GM12878 (cell line): ENCODE measurements at places on chromosomes 11 and 22. TPM values are rescaled to one million over a fixed set of nuclear protein-coding genes. Genes with fewer than 3 reads are reported as not detected.

GRCh38 chr11:82826526-82826925, 73.7 kb downstream of the PRCP start:
- DNase-seq, result no peak

GRCh38 chr22:38782402-38783094, 11.4 kb downstream of the DNAL4 start:
- DNase-seq, result no peak

GRCh38 chr11:116057000-116057399, 552.8 kb upstream of the CADM1 start:
- DNase-seq, result no peak

DNA sequence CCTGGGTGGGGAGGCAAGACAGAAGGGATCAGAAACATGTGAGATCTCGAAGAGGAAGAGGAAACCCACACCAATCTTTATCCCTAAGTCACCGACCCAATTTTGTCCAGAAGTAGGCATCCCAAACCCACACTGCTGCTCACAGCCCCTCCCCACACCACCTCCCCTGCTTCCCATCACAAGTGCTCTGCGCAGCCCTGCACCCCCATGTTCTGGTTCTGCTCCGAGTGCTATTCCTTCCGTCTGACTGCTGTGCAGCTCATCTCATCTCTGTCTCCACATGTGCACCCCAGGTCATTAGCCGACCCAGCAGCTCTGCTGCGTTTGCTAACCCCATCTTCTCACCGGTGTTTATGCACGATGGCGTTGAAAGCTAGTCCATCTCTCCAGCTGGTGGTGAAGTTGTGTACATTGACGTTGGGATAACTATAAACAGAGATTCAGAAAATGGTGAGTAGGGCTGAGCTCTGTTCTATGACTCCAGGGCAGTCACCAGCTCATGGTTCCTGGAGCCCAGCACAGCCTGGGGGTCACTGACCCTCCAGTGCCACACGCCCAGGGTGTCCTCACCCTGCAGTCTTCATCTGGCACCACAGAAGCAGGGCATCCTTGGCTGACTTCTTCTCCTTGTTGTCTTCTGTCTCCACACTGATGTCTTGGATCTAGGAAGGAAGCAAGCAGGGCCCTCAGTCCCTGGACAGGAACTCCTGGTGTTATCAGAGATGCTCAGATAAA, 15.1 kb downstream of the SPTBN2 start:
- no peak for DNase-seq

DNA sequence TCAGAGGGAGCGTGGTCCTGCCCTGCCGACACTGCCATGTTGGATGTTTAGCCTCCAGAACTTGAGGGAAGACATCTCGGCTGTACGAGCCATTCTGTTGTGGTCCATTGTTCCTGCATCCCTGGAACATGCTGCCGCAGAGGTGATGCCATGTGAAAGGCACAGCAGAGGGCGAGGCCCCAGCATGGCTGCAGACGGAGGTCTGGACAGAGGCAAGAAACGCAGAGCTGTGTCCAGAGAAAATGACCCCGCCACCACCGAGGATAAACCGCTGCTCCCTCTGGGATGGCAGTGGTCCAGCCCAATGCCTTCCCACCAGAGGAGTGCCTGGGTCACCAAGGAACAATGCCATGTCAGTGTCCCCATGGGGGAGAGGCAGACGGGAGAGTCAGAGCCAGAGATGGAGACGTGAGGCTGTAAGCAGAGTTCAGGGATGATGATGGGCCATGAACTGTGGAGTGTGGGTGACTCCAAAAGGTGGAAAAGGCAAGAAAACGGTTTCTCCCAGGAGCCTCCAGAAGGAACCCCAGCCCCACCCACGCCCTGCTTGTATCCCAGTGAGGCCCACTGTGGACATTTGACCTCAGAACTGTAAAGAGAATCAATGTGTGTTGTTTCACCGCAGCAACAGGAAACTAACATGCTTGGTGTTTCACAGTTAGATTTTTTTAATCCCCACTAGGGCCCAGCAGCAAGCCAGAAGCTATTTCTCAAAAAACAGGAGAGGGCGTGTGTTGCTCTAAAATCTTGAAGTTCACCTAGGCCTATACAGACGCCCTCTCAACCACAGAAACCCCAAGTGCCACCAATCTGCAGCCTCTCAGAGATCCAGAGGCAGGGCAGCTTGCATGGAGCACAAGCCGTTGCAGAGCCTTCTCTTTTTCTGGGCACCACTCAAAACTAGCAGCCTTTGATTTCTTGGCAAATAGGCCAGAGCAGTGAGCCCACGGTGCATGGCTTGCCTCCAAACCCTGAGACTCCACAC, 1422.9 kb downstream of the TBC1D22A start:
- no peak for DNase-seq

- no peak for DNase-seq
Measured at GRCh38 chr22:36744791-36745190, 31.1 kb downstream of the IFT27 start.

GRCh38 chr11:132037956-132038355, 667.5 kb downstream of the NTM start:
- DNase-seq, result no peak

- DNase-seq, result no peak
Measured at GRCh38 chr11:17651061-17651460, 68.3 kb upstream of the MYOD1 start.

DNA sequence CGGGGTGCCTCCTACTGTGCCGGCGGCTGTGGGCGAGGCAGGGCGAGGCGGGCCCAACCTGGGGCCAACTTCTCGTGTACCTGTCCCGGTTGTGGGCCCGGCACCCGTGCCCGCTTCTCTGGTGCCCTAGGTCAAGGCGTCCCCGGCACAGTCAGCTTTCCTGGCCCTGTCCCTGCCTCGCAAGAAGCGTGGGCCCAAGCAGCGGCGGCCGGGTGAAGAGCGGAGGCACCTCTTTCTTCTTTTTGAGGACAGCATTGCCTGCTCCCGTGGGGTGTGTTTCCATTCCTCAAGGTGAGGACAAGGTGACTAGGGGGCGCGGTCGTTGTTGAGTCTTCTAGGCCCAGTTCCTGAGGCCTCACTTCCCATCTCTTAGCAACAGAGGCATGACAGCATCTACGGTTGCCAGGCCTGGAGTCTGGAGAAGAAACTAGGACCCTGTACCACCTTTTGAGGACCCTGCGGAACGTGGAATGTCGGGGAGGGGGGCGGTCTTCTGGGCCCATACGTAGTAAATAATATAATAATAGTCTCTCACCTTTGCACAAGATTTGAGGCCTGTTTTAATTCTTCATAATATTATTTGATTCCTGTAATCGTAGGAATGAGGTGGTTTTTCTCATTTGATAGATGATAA, 418 bp downstream of the ACO2 start:
- no peak for DNase-seq

DNA sequence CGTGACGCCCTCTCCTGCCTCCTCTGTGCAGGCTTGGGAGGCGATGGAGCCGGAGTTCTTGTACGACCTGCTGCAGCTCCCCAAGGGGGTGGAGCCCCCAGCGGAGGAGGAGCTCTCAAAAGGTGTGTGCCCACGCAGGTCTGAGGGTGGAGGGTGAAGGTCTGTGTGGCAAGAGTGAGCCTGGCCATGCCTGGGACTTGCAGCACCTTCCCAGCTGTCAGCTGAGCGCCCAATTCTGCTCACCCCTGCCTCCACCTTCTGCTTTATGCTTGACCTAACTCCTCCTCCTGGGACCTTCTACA, 2.5 kb downstream of the PARVG start:
- DNase-seq, result no peak

- no peak for DNase-seq
Measured at GRCh38 chr11:85086504-85087284, 540.5 kb downstream of the DLG2 start.

GRCh38 chr11:9568854-9569587, 4.4 kb upstream of the WEE1 start:
- DNase-seq, result no peak

DNA sequence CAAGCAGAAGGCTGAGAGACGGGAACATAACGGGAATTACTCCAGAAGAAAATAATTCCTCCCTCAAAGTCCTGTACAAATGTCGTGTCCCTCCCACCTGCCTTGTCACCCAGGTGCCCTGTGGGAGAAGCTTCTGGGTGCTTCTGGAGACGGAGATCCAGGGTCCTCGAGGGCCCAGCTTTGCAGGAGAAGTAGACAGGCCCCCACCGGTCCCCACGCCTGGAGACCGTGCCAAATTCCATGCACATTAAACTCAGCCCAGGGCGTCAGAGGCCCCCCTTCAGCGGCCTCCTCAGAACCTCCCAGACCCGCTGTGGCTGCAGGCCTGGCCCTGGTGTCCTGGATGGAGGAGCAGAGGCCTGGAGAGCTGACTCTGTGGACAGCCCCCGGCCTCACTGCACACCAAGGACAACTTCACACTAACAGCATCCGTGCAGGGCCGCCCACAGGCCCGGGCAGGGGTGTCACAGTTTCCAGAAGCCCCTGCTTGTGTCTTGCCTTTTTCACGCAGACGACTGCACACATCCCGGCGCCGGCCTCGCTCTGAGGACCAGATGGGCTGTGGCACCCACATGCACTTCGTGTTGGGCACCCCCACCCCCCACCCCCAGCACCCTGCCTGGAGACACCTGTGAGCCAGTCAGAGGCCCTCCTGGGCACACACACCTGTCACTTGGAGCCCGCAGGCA, 734.3 kb downstream of the BRD1 start:
- DNase-seq, result no peak

DNA sequence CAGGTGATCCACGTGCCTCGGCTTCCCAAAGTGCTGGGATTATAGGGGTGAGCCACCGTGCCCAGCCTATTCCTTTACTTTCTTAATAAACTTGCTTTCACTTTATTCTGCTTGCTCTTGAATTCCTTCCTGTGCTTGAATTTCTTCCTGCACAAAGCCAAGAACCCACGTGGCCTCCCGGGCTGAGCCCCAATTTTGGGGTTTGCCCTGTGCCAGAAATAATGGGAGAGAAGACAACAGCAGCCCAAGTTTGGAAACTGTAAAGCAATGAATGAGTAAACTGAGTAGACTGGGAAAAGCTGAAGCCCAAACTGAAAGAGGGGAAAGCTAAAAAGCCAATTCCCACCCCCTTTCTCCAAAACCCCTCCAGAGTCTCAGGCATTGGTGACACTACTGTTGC, 136.4 kb downstream of the NECTIN1 start:
- DNase-seq, result no peak

- DNase-seq, result no peak
Measured at GRCh38 chr11:13289081-13289480, 11.5 kb downstream of the BMAL1 start.

- no peak for DNase-seq
Measured at GRCh38 chr11:125069008-125069407, 5.9 kb downstream of the SLC37A2 start.

DNA sequence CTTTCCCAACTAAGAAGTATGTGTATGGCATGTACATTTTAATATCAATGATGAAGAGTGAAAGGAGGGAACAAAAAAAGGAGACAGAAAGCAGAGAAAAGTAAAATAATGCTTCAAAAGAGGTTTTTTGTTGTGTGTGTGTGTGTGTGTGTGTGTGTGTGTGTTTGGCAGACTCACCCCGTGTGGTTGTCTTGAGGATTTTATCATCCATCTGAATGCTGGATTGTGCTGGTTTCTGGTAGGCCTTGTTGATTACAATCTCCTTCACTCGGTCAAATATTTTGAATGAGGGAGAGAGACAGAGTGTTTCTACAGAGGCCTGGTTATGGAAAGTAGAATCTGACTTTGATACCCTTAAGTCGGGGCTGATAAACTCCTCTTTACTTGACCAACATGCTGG, 128.5 kb downstream of the ENTHD1 start:
- no peak for DNase-seq

GRCh38 chr11:43674560-43674959, 6.0 kb upstream of the HSD17B12 start:
- DNase-seq, result no peak

DNA sequence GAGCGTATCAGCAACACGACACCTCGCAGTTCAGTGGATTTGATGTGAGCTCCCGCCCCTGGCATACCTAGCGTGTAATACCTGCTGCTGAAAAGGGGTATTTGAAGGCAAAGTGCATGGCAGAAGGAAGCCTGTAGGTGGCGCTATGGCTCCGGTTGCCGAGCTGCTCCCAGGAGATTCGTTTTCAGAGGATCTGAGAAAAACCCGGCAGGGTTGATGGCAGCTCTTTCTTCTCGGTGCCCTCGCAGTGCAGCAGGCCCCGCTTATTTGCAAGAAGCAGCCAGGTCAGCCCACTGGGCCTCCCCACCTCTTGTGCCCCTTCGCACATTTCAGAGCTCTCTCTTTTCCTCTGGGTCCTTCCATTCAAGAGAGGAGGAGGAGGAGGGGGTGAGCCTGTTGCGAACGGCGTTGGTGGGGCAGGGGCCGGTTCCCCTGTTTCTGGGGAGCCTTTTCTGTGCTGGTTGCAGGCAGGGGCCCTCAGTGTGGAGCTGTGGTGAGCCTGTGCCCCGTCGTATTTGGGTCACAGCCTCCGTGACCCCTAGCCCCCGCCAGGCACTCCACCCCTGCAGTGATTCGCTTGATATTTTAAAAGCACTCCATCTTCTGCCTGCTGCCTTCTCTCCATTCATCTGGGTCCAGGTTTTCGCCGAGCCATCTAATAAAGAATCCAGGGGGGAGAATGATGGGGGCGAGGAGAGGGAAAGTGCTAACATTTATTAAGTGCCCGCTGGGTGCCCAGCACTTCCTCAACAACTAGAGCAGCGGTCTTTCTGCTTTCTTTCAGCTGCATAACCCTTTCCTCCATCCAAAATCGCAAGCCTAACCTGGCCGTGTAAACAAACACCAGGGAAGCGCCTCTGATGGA, 85.3 kb upstream of the SYT13 start:
- no peak for DNase-seq

GRCh38 chr11:12636871-12637410, 37.3 kb upstream of the TEAD1 start:
- DNase-seq, result no peak

DNA sequence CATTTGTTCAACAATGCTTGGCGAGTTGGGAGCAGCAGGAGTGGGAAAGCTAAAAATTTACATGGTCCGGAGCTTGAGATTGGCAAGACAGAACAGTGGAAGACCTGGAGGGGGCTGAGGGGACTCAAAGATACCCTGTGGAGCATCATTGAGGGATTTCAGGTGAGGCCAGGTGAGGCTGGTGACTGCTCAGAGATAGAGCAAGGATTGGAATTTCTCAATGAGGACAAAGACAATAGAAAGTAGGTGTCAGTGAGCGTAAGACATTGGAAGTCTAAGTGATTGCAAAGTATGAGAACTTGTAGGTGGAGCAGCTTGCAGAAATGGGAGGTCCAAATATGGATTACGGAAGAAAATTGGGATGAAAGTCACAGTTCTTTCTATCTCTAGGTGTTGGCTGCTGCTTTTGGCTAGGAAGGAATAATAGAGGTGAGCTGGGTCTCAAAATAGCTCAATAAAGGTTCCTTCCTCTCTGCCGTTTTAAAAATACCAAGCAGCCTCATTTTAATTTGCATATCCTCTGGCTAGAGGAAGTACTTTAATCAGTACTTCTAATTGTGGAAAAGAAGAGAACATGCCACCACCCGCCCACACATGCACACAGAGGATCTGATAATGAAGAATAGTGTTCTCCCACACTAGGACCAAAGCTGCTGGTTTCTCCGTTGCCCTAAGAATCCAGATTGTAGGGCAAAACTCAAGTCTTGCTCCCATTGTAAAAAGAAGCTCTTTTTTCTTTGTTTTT, 41.8 kb upstream of the SORL1-AS1 start:
- DNase-seq, result peak; percentile 69

OR1S1 gene
- total RNA-seq, result not detected in 2 replicates

APOBEC3A gene
- total RNA-seq, result not detected in 2 replicates

TMEM109 gene
- 124 and 128 TPM in 2 replicates for total RNA-seq

SF3B2 gene
- total RNA-seq, result 232 and 235 TPM in 2 replicates

GGTLC2 gene
- total RNA-seq, result not detected in 2 replicates

RIC3 gene
- 2.1 and 2.9 TPM in 2 replicates for total RNA-seq

HPX gene
- total RNA-seq, result 1.7 and 2.1 TPM in 2 replicates

ANO3 gene
- 0.26 and 0.35 TPM in 2 replicates for total RNA-seq

TEX54 gene
- total RNA-seq, result not detected in 2 replicates
